Common myeloid progenitor, CD34-positive (primary cell): ENCODE measurements at places on chromosomes 1 and 21.

DNA sequence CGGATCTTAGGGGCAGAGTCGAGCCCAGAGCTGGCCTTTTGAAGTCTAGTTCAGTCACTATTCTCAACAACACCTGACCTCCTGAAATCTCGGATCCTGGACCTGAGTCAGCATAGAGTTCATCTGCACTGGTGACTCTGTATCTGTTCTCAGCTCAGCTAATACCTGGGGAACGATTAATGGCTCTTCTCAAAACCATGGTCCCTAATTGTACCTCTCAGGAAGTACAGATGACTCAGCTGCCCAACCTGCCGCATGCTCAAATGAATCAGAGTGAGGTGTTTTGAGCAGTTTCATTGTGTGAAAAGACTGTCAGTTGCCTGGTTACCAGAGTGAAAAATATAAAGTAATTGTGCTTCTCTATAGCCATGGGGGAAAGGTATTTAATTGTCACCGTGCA lies 89.2 kb downstream of the SLC35F3 start:
- peak; percentile 47 for DNase-seq

- DNase-seq: no peak
Measured at GRCh38 chr1:233605205-233605604, 8.7 kb upstream of the KCNK1 start.

DNA sequence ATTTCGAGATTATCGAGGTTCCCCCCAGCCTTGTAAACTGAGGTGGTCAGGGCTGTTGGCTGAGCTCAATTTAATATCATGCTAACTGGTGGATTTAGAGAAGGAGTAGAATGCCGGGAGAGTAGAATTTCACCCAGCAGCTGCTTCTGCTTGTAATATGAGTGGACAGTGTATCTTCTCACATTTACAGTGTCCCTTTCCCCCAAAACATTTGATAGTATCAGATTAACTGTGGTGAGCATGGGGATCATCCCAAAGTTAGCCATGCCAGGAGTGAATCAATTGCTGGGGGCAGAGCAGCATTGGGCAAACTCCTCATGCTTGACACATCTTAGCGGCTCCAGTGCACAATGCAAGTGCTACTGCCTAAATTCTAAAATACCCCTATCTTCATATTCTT lies 9.2 kb upstream of the PPFIA4 start:
- DNase-seq: no peak

DNA sequence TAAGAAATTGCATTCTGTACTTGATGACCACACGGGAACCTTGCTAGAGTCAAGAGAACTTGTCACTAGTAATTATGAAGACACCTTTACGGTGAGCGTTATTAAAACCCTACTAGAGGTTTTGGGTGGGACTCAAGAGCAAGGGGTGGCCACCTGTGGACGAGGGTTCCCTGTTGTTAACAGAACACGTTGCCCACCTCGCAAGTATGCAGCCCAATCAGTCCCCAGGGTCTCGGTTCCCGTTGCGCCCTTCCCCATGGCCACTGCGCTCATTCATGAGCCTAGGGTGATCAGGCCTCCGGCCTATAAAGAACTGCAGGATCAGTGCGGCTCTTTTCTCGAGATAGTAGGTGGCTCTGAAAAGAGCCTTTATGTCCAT lies 30.2 kb upstream of the RNF187 start:
- DNase-seq: no peak

GRCh38 chr1:209318181-209319056 lies 265.1 kb upstream of the CAMK1G start:
- no peak for DNase-seq
